ENCODE measurements at places on chromosomes 12 and 14.

GRCh38 chr12:120019938-120020337, 30.9 kb downstream of the BICDL1 start:
- DNase-seq = no peak

DNA sequence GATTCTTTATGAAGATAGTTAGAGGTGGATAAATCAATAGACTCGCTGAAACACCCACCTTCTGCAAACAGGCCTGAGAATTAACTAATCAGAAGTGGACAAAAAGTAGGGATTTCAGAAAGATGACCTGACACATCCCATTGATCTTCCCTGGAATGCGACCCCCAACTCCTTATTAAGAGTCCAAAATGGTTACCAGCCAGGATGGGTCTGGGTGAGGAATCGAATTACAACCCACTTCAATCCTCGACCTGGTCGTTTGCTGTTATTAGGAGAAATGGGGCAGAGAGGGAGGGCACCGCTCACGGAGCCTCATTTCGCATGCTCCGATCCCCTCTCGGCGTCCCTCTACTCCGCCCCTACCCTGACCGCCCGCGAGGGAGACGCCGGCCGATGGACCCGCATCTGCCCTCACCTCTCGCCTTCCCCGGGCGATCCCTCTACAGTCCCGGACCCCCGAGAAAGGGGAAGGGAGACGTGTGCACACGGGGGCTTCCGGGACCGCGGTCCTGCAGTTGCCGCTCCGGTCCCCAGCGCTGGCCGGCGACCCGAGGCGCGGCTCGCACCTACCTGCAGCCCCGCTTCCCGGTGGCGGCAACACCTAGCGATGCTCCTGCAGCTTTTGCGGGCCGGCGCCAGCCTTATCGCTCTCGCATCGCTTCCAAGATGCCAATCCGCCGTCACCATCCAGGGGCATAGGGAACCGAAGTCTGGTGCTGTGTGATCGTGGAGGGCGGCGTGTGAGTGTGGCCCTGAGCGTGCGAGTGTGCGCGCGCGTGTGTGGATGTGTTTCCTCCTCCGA, 69.3 kb upstream of the USP15 start:
- DNase-seq = no peak

DNA sequence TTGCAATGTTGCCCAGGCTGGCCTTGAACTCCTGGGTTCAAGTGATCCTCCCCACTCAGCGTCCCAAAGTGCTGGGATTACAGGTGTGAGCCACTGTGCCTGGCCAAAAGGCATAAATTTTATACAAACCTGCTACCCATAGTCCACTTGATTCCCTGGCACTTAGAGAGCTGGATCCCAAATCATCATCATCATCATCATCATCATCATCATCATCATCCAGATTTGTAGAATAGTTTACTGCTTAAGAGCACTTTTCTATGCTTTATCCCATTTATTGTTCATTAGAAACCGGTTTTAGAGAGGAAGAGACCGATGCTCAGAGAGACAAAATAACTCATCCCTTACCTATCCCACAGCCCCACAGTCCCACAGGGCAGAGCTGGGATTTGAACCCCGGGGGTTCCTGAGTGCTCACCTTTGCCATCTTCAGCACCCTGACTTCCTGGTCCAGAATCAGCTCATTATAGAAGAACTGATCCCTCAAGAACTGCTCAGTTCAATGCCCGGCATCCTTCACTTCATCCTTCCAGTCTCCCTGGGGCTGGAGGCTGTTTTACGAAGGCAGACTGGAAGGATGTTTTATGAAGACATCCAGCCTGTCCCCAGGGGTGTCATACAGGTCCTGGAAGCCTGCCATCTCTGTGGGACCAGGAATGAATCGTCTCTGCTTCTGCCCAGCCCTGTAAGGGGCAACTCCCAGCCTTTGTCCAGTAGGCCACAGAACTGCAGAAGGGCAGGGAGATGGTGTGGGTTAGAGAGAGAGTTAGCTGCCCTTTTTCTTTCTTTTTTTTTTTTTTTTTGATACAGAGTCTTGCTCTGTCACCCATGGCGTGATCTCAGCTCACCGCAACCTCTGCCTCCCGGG, 20.2 kb upstream of the OASL start:
- DNase-seq = no peak

- no peak for DNase-seq
Measured at GRCh38 chr12:23813206-23813605, 136.3 kb downstream of the SOX5 start.

DNA sequence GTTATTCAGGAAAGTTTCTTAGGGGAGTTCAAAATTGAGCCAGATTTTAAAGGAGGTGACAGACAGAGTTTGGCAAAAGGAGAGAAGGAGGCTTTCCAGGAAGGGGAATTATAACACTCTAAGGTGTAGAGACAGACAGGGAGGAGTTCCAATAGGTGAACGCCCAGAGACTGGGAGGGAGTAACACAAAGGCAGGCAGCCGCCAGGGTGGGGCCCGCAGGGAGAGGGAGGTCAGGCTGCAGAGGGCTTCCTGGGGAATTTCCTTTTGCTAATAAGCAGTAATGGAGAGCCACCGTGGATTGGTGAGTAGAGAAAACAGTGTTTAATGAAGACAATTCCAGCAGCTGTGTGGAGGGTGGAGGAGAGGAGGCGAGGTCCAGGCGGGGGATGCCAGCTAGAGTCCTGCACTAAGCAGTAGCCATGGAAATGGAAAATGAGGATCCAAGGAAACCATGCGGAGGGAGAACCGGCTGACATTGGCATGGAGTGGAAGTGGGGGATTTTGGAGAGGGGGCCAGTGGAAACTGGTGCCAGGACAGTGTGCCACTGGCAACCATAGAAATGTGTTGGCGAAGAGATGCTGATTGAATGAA, 22.2 kb downstream of the GRIN2B start:
- no peak for DNase-seq

DNA sequence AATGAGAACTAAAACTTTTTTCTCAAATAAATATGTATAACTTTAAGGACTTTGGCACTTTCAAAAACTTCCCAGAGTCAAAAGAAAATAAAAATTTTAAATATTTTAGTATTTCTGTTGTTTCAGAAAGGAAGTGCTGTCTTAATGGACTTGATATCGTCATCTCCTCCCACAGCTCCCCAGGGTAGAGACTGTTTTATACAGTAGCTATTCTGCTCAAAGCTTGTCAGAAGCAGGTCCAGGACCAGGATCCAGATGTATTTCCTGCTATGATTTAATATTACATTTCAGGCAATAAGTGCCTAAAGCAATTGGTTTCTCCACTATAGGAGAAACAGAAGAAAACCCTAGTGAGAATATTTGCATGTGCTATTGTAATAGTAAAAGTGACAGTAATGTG, 218.5 kb upstream of the G2E3 start:
- DNase-seq = no peak

GRCh38 chr12:124656947-124657434, 89.6 kb upstream of the NCOR2 start:
- no peak for DNase-seq

- DNase-seq = no peak
Measured at GRCh38 chr14:58796242-58797009, 158.7 kb downstream of the DACT1 start.

DNA sequence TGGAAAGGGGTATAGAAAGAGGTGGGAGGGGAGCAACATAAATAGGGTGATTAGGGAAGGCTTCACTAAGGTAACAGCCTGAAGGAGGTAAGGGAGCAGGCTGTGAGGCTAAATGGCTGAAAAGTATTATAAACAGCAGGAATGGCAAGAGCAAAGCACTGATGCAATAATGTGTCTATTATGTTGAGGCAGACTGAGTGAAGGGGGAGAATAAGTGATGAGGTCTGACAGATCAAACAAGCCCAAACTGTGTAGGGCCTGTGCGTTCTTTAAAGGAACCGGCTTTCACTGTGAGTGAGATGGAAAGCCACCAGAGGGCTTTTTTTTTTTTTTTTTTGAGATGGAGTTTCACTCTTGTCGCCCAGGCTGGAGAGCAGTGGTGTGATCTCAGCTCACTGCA, 6.7 kb upstream of the VCPKMT start:
- no peak for DNase-seq

- DNase-seq = peak; percentile 10
Measured at GRCh38 chr14:91396013-91396660, 21.5 kb downstream of the CCDC88C start.

GRCh38 chr12:64671681-64672080, 61.4 kb downstream of the RASSF3 start:
- DNase-seq = no peak

DNA sequence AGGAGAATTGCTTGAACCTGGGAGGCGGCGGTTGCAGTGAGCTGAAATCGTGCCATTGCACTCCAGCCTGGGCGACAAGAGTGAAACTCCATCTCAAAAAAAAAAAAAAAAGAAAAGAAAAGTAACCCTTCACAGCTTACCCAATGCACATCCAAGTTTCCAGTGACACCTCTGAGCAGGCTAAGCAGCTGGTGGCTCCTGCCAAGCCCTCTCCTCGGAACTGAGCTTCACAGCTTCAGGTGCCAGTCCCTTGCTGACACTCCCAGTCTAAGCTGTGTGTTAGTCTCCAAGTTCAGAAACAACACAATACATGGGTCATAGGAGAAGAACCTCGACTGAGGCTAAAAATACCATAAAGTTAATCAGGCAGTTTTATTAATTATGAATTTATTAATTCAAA, 7.9 kb downstream of the CD9 start:
- DNase-seq = no peak

- no peak for DNase-seq
Measured at GRCh38 chr14:102772781-102773570, 4.3 kb upstream of the TRAF3 start.
